ENCODE measurements at places on chromosomes 1 and 21.

- DNase-seq = no peak
Measured at GRCh38 chr1:42165511-42166210, 1.1 kb upstream of the GUCA2A start.

DNA sequence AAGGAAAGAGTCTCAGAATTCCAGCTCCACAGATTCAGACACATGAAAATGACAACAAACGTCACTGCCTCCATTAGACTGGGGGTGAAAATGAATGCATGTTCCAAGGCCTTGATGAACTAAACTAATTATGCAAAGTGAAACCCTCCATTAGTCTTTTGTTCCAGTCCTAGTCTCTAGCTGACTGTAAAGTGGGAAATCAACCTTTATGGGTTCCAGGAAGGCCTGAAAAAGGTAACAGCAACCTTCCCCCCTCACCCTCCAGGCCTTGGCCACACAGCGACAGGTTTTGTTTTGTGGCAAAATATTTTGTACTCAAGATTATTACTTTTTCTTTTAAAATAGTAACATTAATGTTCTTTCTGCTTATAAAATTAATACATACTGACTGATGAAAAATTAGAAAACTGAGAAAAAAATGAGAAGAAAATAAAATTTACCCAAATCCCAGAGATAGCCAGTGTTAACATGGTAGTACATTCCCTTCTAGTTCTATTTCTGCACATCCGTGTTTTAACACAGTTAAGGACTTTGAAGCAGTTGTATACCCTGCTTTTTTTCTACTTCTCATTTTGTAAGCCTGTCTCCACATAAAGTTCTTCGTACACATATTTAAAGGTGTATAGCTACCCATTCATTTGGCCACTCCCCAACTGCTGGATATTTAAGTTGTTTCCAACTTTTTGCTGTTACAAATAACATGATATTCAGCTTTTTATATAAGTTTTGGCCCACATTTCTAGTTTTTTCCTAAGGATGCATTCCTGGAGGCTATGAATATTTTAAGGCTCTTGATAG is 60.9 kb downstream of the CD2 start:
- DNase-seq = no peak

DNA sequence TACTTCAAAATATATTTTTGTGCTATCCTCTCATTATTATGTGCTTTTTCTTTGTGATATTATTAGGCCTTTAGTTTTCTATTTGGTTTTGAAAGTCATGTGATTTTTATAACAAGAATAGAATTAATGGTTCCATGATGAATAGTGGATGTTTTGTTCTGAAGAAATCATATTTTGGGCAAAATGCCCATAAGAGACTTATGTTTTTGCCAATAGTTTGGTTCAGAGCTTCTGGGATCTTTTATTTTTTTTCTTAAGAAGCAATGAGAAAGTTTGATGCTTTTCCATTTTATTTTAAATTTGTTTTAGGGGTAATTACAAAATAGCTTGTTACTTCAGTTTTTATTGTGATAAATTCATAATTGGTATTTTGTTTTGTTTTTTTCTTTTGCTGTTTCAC is 49.8 kb downstream of the LYPLAL1 start:
- DNase-seq = no peak

DNA sequence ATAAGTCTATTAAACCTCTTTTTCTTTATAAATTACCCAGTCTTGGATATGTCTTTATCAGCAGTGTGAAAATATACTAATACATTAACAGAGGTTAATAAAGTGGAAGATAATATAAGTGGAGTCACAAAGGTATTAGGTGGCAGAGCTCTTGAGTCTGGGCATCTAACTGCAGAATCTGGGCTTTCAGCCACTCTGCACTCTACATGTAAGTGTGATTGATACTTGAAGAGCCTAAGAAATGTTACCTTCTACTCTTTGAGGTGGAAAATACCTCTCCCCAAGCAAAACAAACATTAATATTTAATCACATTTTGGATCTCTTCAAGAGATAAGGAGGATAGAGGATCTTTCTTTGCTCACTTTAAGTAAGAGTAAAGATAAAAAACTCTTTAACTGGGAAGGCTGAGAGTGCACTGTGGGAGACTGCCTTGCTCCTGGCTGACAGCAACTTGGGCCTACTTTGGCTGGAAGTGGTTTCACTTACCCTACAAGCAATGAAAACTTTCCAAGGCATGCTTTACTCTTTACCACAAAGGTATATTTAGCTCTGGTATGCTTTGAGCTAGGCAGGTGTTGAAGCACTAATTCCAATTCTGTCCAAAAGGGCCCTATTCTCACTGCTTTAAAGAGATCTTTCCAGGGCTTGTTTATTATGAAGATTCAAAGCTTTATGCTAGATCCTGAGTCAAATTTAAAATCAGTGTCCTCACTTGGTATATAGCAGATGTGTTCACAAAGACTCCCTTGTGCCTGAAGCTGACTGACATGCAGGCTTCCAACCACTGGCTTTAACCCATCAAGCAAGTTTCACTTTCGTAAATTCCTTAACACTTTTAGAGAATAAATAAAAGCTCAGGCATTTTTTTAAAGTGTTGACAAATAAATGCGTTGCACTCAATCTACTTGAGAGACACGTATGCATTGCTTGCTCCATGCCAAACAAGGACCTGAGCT is 245.3 kb upstream of the ZP4 start:
- no peak for DNase-seq

DNA sequence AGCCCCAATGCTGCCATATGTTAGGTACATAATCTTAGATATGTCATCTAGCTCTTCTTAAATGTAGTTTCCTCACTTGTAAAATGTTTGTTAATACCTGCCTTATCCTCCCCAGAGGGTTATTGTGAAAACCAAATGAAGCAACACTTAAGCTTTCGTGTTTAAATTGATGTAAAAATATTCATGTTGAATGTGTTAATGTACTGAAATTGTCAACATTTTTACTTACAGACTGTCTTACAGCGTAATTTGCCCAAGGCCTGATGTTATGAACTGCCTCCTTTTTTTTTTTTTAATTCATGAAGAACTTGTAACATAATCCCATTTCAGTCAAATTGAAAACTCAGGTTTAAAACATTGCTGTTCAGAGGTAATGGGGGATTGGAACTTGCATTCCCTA is 25.6 kb upstream of the ENAH start:
- DNase-seq = no peak
